ENCODE measurements at places on chromosomes 16 and 17. TPM values are rescaled to one million over a fixed set of nuclear protein-coding genes. Genes with fewer than 3 reads are reported as not detected.

DNA sequence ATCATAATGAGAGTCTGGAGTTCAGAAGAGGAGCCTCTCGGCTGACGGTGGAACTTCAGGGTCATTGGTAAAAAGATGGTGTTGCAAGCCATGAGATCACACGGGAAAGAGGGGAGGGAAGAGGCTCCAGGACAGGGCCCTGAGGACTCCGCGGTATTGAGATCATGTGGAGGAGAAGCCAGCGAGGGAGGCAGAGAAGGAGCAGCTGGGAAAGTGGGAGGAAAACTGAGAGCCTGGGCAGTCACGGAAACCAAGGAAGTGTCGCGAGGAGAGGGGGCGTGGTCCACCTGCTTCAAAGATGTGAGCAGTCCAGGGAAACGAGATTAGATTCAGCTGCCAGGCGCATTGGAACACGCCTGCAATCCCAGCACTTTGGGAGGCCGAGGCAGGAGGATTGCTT is 27.7 kb upstream of the SBK1 start:
- no peak for DNase-seq

GRCh38 chr17:64135000-64135399 is 5.1 kb upstream of the ERN1 start:
- no peak for DNase-seq

DNA sequence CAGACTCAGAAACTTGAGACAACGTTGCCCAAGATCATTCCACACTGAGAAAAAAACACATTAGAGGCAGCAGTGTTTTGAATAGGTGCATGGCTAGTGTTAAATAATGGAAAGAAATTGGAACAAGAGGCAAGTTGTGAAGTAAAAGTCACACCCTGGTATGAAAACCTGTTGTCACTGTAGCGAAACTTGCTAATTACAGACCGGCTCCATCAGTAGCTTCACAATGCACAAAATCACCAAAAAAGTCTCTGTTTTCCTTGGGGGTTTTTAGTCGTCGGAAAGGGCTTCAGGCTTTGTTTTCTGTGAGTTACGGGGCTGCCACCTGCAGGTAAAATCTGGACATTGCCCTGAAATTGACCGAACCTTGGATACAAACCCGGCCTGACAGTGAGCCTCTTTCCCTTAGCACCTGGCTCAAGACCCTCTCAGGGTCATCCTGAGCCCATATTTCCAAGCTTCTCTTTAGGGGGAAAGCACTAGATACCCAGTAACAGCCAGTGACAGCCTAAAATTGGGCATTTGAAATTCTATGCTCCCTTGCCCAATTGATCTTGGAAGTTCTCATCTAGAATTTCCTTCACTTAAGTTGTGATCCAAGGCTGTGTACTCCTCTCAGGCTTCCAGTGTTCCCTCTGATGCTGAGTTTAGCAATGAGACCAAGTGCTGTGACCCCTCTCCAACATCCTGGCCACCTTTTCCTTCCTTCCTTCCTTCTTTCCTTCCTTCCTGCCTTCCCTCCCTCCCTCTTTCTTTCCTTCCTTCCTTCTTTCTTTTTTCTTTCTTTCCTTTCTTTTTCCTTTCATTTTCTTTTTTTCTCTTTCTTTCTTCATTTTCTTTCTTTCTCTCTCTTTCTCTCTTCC is 7.2 kb upstream of the GRB2 start:
- peak; percentile 63 for DNase-seq

- DNase-seq: no peak
Measured at GRCh38 chr17:74305865-74306654, 20.0 kb upstream of the KIF19 start.

DNA sequence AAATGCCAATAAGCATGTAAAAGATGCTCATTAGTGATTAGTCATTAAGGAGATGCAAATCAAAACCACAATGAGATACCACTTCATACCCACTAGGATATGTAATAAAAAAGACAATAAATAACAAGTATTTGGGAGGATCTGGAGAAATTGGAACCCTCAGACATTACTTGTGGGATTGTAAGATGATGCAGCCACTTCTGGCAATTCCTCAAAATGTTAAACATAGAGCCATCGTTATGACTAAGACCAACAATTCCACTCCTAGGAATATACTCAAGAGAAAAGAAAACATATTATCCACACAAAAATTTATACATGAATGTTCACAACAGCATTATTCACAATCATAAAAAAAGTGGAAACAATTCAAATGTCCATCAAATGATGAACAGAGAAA is 336.2 kb upstream of the PMFBP1 start:
- no peak for DNase-seq

ZPBP2 gene
- not detected for total RNA-seq

DNA sequence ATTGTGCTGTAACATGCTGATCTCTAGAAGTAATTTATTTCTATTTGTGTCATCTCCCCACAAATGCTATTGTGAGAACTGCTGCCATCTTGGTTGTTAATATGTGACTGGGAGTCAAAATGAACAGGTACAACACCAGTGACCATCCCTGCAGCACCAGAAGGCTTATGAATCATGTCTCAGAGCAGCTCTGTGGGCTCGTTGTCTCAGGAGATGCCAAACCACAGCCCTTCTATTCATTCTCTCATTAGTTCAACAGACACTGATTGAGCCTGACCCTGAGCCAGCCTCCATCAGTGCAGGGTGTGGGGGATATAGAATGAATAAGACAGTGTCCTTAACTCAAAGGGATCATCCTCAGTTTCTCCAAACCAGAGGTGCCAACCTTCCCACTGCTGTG is 92.5 kb downstream of the UTP18 start:
- DNase-seq: no peak

TMEM97 gene
- total RNA-seq: 44.4 TPM

GRCh38 chr16:57669476-57670162 is 1.5 kb downstream of the ADGRG3 start:
- DNase-seq: no peak

KRTAP3-1 gene
- total RNA-seq: not detected

GRCh38 chr16:89366561-89367537 is 123.5 kb downstream of the ANKRD11 start:
- no peak for DNase-seq

GRCh38 chr16:74291577-74292208 is 4.9 kb upstream of the PSMD7 start:
- DNase-seq: peak; percentile 21

GRCh38 chr16:19086322-19087199 is 19.1 kb downstream of the COQ7 start:
- DNase-seq: peak; percentile 87

DNA sequence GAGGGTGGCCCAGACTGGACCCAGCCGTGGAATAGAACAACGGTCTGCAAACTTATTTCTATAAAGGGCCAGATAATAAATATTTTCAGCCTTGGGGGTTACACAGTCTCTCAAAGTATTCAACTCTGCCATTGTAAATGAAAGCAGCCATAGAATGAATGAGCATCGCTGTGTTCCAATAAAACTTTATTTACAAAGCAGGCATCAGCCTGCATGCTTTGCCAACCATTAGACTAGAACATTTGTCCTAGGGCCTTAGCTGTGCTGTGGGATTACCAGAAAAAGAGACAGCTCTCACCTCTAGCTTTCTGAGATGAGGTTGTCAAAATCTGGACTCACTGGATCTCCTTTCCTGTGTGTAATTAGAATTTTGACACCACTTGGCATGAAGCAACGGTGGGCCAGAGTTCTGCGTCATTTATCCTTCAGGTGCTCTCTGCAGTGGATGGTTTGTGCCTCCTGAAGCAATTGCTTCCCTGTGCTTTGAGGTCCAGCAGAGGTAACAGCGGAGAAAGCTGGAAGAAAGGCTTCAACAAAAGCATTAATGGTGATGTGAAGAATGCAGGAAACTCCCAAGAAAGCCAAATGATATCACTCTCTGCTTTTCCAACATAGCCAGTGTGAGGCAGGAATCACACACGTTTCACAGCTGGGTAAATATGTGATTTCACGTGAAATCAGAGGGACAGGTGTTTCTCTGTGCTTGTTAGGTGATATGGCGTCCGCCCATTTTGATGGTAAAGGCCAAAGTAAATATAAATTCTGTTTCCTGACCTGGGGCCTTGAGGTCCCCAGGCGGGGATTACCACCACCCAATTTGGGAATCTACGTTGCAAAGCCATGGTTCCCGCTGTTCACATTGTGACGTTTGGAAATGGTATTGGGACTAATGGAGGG is 148.4 kb downstream of the PITPNC1 start:
- no peak for DNase-seq

GRCh38 chr17:52170963-52171572 is 12.6 kb upstream of the CA10 start:
- no peak for DNase-seq

GRCh38 chr17:39836117-39836516 is 28.0 kb downstream of the IKZF3 start:
- no peak for DNase-seq

- DNase-seq: no peak
Measured at GRCh38 chr16:10219742-10220141, 37.5 kb upstream of the GRIN2A start.

GRCh38 chr17:65556014-65556909 is 5.2 kb downstream of the AXIN2 start:
- DNase-seq: peak; percentile 18

GRCh38 chr16:49472598-49472997 is 99.0 kb downstream of the C16orf78 start:
- no peak for DNase-seq

DNA sequence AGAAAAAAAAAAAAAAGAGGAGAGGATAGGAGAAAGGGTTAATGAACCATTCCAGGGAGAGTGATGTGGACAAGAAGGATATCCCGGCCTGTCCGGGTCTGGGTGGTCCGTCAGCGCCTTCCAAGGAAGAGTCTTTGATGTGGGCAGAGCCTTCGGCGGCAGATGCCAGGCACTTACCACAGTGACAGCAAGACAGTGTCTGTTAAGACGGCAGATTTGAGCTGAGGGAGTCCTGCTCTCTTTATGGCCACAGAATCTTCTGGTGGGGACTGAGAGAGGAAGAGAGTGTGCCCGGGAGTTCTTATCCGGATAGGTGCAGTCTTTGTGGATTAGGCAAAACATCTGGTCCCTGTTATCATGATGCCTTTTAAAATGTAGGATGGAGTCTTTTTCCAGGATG is 95.2 kb downstream of the ZDHHC7 start:
- no peak for DNase-seq

- peak; percentile 7 for DNase-seq
Measured at GRCh38 chr17:58577696-58578095, 63.3 kb upstream of the MTMR4 start.

GRCh38 chr16:70746708-70747424 is 54.1 kb downstream of the VAC14 start:
- DNase-seq: peak; percentile 82

- DNase-seq: no peak
Measured at GRCh38 chr16:87823181-87823929, 46.0 kb downstream of the SLC7A5 start.

GRCh38 chr16:28182183-28182582 is 29.6 kb downstream of the XPO6 start:
- no peak for DNase-seq

TMEM88 gene
- total RNA-seq: not detected

- no peak for DNase-seq
Measured at GRCh38 chr16:8585857-8586256, 4.5 kb downstream of the TMEM114 start.

- DNase-seq: peak; percentile 70
Measured at GRCh38 chr17:40317345-40317873, 8.4 kb downstream of the RARA start.

WNK4 gene
- total RNA-seq: not detected

DNA sequence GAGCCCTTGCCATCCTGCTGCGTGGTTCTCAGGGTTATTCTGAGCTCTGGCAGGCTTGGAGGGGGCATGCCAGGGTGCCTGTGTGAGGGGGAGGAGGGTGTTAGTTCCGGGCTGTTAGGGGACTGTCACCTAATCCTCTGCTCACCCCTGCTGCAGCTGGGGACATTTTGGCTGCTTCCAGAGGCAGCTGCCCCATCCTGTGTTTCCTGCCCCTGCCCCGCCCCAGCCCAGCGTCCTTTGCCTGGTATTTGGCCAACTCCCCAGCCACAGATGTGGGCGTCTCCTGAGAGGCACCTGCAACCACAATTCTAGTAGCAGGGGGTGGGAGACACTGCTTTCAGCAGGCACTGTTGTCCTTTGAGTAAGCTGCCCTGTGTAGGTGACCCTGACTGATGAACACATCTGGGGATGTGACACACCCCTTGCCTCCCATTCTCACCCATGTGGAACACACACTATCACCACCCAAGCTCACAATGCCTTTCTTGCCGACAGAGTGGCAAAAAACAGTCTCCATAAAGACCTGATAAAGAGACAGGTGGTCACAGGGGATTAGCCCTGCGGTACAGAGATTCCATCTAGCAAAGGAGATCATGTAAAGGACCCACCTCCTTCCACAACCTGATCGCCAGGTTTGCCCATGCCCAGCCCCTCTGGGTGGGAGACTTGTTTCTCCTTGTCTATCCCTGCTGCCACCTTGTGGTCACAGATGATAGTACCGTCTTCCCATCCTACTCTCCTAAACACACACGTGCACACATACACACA is at the start of gene CHRNE:
CHRNE (minus strand) TSS at position 48 of the 768 bp plus-strand sequence; CDS start at position 13, 35 bp downstream.
- peak; percentile 75 for DNase-seq

GRCh38 chr17:13120864-13121263 is 103.0 kb upstream of the ELAC2 start:
- DNase-seq: no peak

KRT39 gene
- total RNA-seq: not detected

- DNase-seq: no peak
Measured at GRCh38 chr17:8586766-8587165, 43.8 kb downstream of the MYH10 start.

GRCh38 chr17:76727745-76728456 is 1.3 kb downstream of the METTL23 start:
- peak; percentile 69 for DNase-seq

USP43 gene
- 5.3 TPM for total RNA-seq

GRCh38 chr17:45951941-45952340 is 47.1 kb upstream of the STH start:
- no peak for DNase-seq

Data from Caki2 (cell line).